ENCODE measurements at places on chromosomes 2 and 18.

DNA sequence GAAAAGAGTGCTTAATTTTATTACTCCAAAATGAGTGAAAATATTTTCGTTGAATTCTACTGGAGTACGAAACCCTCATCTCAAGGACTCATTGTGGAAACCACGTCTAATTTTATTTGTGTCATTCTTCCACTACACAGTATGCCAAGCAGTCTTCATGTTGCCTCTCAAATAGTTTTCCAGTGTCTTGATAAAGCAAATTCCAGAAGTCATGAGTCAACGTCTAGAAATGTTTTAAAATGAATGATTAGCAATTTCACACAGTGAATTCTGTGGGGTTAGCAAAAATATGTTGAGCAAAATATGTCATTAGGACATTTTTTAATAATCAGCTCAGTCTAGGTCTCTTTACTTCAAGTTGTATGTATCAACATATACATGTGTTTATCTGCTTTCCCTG lies 865.5 kb downstream of the DSC3 start:
- no peak for DNase-seq

GRCh38 chr2:240212425-240213225 lies 72.2 kb upstream of the OTOS start:
- no peak for DNase-seq

DNA sequence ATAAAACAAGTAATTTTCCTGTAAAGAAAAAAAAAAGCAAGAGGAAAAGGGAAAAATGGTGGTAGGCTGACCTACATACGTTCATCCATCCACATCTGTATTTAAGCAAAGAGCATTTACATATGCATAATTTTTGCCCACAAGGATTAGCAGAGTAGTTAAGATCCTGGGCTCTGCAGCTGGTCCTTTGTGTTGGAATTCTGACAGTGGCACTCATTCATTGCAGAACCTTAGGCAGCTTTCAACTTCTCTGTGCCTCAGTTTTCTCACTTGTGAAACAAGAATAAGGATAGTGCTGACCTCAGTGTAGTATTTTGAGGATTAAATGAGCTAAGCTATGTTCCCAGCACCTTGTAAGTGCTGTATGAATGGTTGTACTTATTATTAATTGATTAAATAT lies 211.3 kb downstream of the ARL4C start:
- DNase-seq, result no peak

DNA sequence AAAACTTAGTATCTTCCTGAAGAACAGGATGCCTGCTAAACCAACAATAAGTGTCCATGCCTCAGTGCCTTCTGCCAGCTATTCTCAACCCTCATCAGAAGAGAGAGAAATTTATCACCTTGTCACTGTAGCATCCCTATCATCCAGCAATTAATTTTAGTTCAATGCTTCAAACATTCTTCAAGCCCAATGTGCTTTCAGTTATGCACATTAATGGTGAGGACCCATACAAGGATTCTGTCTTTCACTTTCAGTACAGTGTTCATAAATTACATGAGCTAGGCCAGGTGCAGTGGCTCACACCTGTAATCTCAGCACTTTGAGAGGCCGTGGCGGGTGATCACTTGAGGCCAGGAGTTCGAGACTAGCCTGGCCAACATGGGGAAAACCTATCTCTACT lies 47.0 kb upstream of the MSH6 start:
- DNase-seq, result no peak

GRCh38 chr18:40250236-40250635 lies 1704.8 kb upstream of the PIK3C3 start:
- no peak for DNase-seq

Data from iPS DF 6.9 (cell line).